Fibroblast of skin of abdomen (primary cell): ENCODE measurements at places on chromosomes 1 and 21.

GRCh38 chr1:167137332-167137781, 43.5 kb downstream of the STYXL2 start:
- DNase-seq, result no peak

GRCh38 chr1:106698660-106699059, 357.8 kb upstream of the PRMT6 start:
- peak; percentile 74 for DNase-seq

GRCh38 chr1:61013189-61013945, 69.0 kb upstream of the NFIA start:
- no peak for DNase-seq

GRCh38 chr1:180568184-180568583, 9.4 kb downstream of the OVAAL start:
- DNase-seq, result no peak

- DNase-seq, result no peak
These were observed 44.0 kb downstream of the MATN1 start for GRCh38 chr1:30679201-30679975.

DNA sequence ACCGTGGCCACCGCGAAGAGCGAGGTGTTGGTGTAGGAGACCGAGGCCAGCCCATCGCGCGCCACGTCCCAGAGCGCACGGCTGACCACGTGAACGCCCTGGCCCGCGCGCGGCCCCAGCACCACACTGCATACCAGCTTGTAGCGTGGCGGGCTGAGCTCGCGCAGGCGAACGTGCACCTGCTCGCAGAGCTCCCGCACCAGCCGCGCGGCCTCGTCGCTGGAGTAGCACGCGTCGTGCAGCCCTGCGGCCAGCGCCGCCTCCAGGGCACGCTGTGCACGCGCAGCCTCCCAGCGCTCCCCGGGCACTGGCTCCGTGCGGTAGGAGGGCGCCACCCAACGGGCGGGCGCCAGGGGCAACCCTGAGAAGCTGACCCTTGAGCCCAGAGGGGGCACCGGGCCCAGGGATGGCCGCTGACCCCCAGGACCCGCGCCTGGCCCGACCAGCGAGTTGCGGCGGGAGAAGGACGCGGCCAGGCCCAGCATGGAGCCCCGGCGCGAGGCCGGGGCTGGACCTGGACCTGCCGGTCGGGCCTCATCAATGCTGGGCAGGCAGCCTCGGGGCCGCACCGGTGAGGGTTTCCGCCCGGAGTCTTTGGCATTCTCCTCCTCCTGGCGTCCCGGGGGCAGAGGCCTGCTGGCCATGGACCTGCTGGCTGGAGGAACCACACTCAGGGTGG, 987 bp downstream of the DYNLT4 start:
- no peak for DNase-seq

DNA sequence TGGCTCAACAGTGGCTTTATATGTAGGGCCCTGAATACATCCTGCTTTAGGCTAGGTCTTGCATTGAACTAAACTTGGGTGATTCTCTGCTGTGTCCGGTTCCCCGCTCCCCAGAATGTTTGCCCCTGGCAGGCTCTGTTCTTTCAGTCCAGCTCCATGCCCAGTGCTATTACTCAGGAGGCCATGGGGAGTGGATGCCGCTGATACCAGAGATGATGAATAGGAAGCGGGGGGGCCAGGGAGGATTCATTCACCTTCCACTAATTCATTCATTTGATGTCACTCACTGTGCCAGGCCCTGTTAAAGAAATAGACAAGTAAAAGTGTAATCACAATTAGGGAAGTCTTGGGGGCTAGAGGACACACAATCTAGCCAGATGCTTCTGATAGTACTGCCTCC, 83.8 kb downstream of the TMEM53 start:
- no peak for DNase-seq

DNA sequence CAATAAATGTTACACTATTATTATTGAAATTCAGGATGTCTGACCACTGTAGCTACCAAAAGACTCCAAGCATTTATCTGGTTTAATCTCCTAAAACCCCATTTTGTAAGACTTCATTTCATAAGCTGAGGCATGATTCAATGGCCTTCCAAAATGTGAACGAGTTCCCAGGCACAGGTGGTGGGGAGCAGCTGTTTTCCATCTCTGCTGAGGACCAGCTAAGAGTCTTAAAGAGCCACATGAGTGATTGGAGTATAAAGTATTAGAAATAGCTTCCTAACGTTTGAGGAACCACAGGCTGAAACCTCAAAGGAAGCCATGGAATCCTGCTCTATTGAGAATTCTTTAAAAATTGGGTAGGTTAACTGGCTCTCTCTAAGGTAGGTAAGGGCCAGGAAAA, 44.9 kb downstream of the SEC16B start:
- peak; percentile 56 for DNase-seq

DNA sequence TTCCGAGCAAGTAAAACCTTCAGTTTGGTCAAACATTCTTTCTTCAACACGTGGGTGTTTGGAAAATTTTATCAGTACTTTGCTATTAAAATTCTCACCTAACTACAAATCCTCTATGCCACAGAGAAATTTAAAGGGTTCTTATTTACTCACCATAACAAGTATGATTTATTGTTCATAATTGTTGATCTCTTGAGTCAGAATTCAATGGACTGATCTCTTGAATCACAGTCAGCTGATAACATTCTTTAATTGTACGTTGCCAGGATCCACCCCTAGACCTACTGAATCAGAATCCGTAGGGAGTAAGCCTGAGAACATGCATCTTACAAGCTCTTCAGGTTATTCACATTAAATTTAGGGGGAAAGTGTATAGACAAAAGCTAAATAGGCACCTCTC, 51.2 kb downstream of the DIPK1A start:
- no peak for DNase-seq

- DNase-seq, result peak; percentile 40
These were observed 87.8 kb upstream of the S1PR1 start for GRCh38 chr1:101148980-101149379.
